ENCODE measurements at places on chromosomes 6 and 20.

- DNase-seq = no peak
Measured at GRCh38 chr6:90293319-90293953, 3.2 kb downstream of the BACH2 start.

DNA sequence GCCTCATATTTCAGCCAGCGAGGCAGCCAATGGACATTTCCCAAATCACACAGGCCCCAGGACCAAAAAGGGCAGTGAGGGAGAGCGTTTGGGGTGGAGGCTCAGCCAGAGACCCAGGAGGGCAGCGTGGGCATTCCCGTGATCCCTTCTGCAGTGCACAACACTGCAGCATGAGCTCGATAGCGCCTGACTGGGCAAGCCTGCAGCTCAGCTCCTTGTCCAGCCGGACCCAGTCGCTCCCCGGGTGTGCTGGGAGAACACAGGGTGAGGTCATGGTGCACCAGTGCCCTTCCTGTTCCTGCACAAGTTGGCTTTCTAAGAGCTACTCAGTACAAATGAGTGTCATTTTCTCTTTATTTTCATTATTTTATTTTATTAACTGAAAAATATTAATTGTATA, 5.9 kb downstream of the TTLL2 start:
- DNase-seq = no peak

- no peak for DNase-seq
Measured at GRCh38 chr20:35199740-35200139, 26.8 kb upstream of the MMP24 start.

DNA sequence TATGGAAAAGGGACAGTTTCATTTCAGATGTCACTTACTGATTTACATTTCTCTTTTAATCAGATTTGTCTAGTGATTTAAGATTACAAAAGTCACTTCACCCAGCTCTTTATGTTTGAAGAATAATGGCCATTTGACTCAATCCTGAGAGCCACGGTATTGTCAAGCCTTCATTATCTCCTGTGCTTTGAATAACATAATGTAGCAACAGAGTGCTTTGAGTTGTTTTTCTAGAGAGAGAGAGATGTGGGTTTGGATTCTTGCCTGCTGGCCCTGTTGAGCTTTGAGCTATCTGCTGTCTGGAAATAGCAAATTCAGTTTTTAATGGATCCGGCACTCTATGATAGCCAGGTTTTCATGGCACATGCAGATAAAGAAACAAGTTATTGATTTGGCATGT, 478.4 kb upstream of the SOX4 start:
- DNase-seq = peak; percentile 31

GRCh38 chr20:10113746-10114145, 79.0 kb downstream of the ANKEF1 start:
- DNase-seq = no peak

GRCh38 chr20:45034436-45034835, 66.5 kb downstream of the KCNS1 start:
- no peak for DNase-seq

- no peak for DNase-seq
Measured at GRCh38 chr20:10501402-10501801, 66.3 kb downstream of the SLX4IP start.

- peak; percentile 60 for DNase-seq
Measured at GRCh38 chr6:72953971-72954381, 271.3 kb downstream of the KHDC1L start.

DNA sequence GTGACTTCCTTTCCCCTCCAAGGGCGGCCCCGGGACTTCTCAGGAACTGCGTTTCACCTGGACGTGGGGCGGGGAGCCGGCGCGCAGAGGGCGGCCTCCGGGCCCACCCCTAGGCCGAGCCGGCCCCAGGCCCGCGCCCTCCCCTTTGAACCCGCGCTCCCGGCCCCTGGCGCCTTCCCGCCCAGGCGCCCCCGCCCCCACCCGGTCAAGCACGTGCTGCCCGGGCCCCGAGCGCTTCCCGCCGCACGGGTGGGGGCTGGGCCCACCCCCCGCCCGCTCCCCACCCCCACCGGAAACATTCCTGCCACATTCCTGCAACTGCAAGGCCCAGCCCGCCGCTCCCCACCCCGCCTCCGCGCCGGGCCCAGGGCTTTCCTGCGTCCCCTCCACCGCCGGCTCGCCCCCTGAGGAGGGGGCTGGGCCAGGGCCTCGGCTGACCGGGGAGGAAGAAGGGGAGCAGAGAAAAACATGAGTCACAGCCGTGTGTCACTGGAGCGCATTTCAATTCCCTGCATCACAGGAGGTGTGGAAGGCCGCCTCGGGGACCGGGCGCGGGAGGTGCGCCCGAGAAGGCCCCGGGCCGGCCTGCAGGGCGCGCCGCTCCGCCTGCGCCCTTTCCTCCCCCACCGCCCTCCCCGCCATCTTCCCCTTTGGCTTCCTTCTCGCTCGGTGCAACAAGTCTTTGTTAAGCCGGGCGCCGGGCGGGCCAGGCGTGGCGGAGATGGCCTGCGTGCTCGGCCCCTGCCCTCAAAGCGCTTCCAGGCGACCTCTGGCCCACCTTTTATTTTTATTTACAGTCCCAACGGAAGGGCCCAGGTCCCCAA, 1.2 kb upstream of the HMGA1 start:
- peak; percentile 89 for DNase-seq

- no peak for DNase-seq
Measured at GRCh38 chr6:47358440-47359225, 48.9 kb upstream of the TNFRSF21 start.

DNA sequence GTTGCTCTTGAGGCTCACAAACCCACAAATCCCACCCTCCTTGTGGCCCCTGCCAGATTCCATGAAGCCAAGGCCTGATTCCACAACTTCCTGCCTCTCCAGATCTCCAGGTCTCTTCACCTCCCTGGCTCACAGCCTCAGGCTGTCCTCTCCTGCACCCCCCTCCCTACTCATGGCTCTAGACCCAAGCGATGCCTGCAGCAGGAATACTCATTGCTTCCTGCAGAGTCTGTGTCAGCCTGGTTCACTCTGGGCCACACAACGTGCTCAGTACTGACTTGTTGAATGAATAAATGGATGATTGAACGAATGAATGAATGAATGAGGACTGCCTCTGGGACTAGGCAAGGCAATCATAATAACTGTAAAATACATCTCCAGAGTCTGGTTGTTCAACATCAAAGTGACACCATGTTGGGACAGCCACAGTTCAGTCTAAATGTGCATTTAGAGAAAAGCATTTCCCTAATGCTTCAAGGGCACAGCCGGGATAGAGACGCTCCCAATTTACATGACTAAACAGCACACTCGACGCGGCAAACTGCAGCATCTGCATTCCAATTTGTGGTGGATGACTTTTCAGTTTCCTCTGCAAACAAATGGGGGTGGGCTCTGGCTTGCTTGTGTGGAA, 139.9 kb downstream of the GRM4 start:
- no peak for DNase-seq

DNA sequence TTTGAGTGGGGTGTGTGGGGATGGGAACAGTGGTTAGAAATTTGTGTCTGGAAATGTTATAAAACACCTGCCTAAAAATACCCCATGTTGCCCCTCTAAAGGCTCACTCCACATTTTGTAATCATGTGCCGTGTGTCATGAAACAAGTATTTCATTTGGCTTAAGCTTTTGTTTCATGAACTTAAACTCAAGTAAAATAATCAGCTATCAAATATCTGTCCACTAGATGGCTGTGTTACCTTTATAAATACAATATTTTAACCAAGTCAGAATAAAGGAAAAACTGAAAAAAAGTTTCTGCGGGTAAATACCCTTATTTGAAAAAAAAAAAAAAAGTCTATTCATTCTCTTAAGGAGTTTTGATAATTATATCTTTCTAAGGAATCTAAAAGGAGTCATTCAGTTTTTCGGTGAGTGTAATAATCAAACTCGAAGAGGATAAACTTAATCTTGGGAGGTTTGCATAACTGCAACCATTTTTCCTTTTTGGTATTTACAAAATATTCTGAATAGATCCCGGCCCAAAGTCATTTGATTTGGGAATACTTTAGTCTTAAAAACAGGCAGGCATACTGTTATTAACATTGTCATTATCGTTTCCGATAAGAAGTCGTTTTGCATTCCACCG, 29.9 kb upstream of the MTRF1L start:
- DNase-seq = no peak

- no peak for DNase-seq
Measured at GRCh38 chr20:11274141-11274594, 600.4 kb upstream of the JAG1 start.

GRCh38 chr6:22095836-22096235, 201.0 kb downstream of the PRL start:
- DNase-seq = no peak

GRCh38 chr6:37059344-37060194, 54.1 kb downstream of the FGD2 start:
- DNase-seq = peak; percentile 93

DNA sequence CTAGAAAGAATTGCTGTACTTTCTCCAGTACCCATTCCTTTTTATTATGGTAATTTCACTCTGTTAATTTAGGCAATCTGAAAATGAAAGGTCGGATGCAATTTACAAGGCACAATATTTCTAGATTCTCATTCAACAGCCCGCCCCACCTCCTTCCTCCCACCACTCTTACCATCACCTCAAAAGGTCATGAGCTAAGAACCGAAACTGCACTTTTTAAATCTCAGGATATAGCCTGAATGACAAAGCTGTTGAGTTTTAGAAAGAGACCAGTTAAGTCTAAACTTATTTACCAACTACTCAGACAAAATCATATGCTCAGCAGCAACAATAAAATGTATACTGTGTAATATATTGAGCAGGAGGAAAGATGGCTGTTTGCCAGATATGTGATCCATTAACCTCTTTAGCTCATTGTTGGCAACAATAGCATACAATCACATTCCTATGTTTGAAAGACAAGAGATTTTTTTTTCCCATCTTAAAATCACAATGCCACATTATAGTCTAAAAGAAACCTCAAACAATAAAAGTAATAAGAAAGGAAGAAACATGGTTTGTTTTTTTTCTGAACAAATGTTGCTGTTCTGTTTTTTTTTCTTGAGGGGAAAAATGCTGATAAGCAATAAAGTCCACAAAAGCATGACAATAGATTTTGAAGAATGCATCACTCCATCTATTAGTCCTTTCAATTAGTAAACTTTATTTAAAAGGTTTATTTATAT, 1.6 kb upstream of the HS3ST5 start:
- DNase-seq = no peak

GRCh38 chr20:49635166-49635565, 67.2 kb upstream of the PTGIS start:
- DNase-seq = no peak

DNA sequence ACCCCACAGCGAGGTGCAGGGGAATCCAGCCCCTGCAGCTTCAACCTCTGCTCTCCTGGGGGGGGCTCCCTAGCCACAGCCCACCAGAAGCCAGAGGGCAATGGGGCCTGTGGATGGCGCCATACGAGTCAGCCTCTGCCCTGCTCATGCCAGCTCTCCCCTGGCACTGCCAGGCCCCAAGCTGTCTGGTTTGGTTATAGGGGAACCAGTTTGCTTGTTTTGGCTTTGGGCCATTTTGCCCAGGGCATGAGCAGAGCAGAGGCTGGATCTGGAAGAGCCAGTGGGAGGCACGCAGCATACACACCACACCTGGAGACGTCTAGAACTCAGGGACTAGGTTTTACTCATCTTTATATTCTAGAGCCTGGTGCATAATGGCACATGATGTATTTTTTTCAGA, 66.7 kb upstream of the SLC22A16 start:
- peak; percentile 79 for DNase-seq

GRCh38 chr20:25344634-25345033, 46.0 kb downstream of the ABHD12 start:
- no peak for DNase-seq

DNA sequence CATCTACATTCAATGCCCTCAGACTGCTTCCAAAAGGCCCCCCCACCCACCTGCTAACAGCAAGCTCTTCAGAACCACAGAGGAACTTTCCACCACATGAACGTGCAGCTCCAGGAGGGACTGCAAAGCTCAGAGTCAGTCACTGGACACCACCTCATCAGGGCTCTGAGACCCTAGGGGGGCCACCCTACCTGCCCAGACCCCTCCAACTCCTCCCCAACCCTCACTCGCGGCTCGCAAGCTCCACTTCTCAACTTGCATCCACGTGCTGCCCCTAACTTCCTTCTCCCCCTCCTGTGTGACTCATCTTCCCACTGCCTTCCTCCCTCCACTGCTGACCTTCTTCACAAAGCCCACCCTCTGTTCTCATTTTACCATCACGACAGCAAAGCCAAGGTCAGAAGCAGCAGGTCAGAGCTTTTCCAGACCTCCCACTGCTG, 6.5 kb downstream of the MBOAT1 start:
- DNase-seq = no peak

DNA sequence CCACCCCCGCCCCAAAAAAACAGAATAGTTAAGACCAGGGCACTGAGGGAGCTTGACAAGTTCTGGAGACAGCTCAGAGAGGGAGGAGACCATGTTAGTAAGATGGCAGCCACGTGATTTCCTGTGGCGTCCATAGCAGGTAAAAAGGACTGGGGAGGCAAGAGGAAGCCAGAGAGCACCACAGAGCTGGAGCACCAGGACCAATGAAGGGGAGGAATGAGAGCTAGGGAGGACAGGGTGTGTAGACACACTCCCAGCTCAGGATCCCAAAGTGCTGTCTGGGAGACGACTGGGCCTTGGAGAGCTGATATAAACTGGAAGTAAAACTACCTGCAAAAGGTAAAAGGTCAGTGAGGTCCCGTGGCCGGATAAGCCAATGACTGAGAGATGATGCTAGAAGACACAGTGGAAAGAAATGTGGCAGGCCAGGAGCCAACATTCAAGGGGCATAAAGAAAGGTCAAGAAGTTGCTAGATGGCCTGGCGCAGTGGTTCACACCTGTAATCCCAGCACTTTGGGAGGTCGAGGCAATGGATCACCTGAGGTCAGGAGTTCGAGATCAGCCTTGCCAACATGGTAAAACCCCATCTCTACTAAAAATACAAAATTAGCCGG, 39.0 kb downstream of the SLC23A2 start:
- DNase-seq = peak; percentile 31

All from NCI-H226 (cell line).